Activated CD4-positive, alpha-beta T cell treated with anti-CD3 and anti-CD28 coated beads for 48 hours (primary cell): ENCODE measurements at places on chromosomes 2 and 18.

DNA sequence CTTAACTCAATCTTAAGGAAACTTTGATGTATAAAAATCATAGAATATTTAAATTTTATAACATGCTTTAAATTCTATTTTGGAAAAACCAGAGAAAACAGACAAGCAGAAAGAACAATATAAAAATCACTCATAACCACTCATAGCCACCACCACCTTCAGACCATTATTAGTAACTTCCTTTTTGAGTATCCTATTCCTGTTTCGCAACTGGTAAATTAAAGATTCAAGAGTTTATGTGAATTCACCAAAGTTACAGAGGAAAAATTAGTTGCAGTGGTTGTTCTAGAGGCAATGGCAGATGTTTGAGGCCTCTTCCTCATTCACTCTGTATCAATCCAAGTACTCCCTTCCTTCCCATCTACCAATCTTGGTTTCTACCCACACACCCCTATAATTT, 49.3 kb upstream of the PROKR1 start:
- DNase-seq, result no peak

- DNase-seq, result no peak
Measured at GRCh38 chr2:50953021-50953420, 78.9 kb downstream of the NRXN1 start.

- no peak for DNase-seq
Measured at GRCh38 chr2:233799087-233799665, 21.0 kb downstream of the MROH2A start.

GRCh38 chr2:201880579-201880978, 74.2 kb downstream of the CDK15 start:
- DNase-seq, result no peak

DNA sequence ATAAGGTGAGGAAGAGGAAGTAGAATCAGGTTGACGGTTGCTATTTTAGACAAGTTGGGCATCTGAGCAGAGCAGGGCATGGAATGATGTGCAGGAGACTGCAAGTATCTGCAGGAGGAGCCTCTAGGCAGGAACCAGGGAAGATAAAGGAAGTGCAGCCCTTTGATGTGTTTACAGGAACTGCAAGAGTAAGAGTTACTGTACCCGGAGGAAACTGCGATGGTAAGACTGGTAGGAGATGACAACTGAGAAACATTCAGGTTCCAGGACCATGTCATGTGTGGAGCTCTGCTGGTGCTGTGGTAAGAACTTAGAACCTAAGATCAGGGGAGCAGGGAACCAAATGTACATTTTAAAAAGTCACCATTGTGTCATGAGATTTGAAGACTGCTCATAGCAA, 134.3 kb upstream of the STON1 start:
- no peak for DNase-seq

DNA sequence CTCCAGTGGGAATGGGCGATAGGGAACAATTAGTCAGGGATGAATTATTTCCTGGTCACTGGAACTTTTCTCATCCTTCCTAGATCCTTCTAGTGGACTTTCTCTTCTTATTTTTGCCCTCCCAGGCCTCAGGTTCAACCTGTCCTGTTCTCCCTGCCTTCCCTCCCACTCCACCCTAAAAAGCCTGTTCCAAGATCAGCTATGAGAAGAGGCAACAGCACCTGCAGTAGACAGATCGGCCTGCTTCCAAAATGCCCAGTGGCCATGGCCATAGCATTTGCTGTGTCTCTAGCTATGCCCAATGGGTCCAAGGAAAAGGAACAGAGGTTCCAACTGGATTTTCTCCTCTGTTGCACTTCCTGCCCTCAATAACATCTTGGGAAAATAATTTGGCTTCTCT, 16.5 kb upstream of the KCNF1 start:
- no peak for DNase-seq
